Activated naive CD4-positive, alpha-beta T cell (primary cell): ENCODE measurements at places on chromosomes 2 and 18.

DNA sequence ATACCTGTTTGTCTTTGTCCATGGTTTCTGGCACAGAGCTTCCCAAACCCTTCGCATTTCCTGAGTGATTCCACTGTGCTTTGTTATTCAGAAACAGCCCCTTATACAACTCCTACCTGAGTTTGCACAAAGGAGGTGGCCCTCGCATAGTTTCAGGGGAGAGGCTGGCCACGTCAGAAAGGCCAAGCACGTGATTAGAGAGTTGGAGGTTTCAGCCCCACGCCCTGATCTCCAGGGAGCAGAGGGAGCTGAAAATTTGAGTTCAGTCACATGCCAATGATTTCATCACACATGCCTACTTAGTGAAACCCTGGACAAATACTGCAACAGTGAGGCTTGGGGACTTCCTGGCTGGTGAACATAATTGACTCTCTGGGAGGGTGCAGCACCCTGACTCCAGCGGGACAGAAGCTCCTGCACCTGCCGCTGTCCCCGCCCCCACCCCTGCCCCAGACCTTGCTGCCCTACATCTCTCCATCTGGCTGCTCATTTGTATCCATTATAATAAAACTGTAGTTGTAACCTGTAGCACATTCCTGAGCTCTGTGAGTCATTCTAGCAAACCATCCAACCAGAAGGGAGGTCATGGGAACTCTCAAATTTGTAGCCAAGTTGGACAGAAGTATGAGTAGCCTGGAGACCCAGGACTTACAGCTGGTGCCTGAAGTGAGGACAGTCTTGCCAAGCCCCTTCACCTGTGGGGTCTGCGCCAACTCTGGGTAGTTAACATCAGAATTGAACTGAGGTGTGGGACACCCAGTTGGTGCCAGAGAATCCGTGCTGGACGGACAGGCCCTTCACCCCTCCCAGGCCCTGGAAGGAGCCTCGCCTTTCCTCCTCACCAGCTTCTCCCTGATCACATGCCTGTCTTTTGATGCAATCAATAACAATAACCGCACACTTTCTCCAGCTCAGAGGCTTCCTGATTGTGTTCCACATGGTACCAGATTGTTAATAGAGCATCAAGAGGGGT, 224.3 kb downstream of the ANAPC1 start:
- DNase-seq: no peak

DNA sequence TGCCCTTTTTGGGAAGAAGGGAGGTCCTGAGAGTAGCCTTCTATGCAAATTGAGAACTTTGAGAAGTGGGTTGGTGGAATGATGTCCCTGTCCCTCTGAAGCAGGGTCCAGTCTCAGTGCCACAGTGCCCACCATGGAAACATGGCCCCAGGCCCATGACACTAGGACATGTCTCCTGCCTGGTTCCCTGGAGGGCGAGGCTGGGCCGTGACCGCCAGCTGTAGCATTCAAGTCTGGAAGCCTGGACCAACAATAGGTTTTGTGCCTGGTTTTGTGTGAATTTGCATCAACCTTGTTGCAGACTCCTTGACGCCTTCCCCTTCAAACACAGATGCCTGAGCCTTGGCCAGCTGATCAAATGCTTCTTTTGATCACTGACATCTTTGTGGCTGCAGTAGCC, 27.5 kb downstream of the ARID5A start:
- DNase-seq: no peak

GRCh38 chr2:88709181-88709631, 17.7 kb downstream of the RPIA start:
- DNase-seq: no peak

DNA sequence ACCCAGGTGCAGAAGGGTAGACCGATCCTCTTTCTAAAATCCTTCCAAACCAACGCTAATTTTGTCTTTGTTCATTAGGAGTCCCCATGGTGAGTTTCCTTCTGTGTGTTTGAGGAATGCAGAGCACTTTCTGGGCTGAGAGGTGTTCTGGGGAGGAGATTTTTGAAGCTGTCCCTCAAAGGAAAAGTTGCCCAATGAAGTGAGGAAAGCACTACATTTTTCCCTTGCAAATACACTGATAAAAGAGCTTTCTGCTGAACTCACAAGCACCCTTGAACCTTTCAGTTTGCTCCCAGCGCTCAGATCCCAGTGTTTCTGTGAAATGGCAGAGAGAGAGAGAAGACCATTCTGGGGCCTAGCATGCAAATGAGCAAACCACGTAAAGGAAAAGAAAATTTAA, 299.6 kb upstream of the FANCL start:
- DNase-seq: no peak

GRCh38 chr2:10489842-10490555, 41.9 kb upstream of the ODC1 start:
- DNase-seq: no peak

DNA sequence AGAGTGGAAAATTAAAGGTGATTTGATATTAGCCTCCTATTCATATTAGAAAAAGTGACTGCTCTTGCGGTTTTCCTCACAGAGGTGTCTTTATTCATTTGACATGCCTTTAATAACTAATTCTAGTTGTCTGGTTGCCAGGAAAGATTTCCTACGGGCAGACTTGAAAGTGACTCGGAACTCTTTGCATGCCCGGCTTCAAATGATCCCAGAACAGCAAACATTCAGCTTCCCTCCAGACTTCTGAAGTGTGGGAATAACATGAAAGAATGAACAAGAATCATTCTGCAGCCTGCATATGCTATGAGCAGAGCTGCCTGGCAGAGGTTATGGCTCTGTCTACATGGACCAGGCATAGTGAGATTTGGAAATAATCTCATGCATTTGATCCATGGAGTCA, 89.6 kb upstream of the PKDCC start:
- no peak for DNase-seq

DNA sequence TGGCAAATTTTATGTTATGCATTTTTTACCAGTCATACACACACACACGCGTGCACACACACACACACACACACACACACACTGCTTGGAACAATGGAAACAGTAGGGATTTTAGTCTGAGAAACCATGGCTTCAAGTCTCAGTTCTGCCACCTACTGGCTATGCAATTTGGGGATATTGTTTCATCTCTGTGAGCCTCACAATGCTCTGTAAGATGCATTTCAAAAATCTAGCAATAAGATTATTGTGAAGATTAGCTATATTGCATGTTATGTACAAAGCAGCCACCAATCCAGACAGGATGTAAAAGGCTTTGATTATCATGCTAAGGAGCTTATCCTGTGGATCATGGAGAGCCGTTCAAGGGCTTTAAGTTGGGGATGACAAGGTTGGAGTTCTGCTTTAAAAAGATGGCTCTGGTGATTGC, 401.4 kb downstream of the NBAS start:
- DNase-seq: no peak

DNA sequence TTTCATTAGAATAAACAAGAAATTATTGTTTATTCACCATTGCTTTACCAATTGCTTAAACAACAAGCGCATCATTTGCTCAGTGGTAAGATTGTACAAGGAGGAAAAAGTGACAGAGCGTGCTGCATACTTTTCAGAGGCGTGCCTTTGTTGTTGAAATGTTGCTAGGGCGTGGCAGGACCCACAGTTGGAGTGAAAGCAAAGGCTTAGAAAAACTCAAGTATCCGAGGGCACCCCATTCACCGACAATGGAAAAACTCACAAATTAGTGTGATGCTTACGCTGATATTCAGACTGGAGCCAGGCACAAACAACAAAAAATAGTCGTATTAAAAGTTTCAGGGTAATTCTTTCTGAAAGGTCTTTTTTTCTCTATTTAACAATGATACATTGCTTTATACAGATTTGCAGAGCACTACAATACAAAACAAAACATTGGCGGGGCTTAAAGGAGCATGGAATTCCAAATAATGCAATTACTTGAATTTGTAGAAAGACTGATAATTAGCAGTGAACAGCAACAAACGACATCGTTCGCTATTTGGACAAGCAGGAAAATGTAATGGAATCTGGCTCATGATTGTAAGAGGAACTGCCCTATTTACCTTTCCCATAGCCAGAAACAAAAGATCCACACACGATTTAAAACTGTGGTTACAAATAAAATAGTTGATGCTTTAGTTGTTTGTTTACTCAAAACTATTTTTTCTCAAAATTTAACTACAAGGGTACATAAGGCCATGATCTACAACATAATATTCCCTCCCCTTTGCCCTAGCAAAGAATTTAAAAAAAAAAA, 37.8 kb upstream of the RTTN start:
- DNase-seq: no peak
